ENCODE measurements at places on chromosomes 1 and 21. TPM values are rescaled to one million over a fixed set of nuclear protein-coding genes. Genes with fewer than 3 reads are reported as not detected.
A peak's percentile ranks its signal among the peaks of the same experiment; 100 is the strongest.

Gene PGLYRP3
- total RNA-seq, result not detected

Gene DIO1
- total RNA-seq, result not detected

Gene PMF1
- total RNA-seq, result 71.6 TPM

Gene CELA2A
- total RNA-seq, result not detected

Gene S100A2
- total RNA-seq, result 79.0 TPM

Gene CD5L
- not detected for total RNA-seq

Gene WNT3A
- total RNA-seq, result not detected

Gene PTPN7
- not detected for total RNA-seq

Gene MATN1
- not detected for total RNA-seq

Gene ZYG11A
- total RNA-seq, result 0.47 TPM

Gene CATSPERE
- total RNA-seq, result not detected

Gene ITLN1
- total RNA-seq, result not detected

Gene IGSF21
- not detected for total RNA-seq

Gene DLGAP3
- total RNA-seq, result 0.05 TPM

- peak; percentile 9 for DNase-seq
Measured at GRCh38 chr1:212518188-212519054, 85.7 kb downstream of the NENF start.

GRCh38 chr1:115706587-115707425, 61.7 kb downstream of the CASQ2 start:
- DNase-seq, result peak; percentile 38

- no peak for DNase-seq
Measured at GRCh38 chr1:66788231-66788939, 12.7 kb downstream of the INSL5 start.

GRCh38 chr1:15005116-15005515, 148.4 kb upstream of the TMEM51 start:
- DNase-seq, result no peak

- DNase-seq, result no peak
Measured at GRCh38 chr1:201911826-201912571, 23.3 kb downstream of the SHISA4 start.

- DNase-seq, result peak; percentile 87
Measured at GRCh38 chr1:84836145-84836544, 56.9 kb downstream of the LPAR3 start.

DNA sequence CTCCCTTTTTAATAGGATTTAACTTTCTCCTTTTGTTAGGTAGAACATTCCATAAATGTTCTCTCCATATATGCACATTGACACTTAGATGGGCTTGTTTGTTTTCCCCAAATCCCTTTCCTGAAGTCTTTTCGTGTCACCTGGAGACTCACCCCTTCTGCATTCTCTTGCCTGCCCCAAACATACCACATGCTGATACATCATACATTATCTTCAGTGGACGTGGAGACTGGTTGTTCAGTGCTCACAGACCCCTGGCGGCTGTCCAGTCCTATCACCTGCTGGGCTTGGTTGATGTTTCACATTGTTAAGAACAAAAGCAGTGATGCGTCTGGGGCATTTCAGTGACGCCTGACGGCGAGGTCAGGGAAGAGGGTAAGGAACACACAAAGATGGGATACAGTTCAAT, 22.2 kb downstream of the FMOD start:
- DNase-seq, result no peak

GRCh38 chr1:61504305-61504704, 220.6 kb downstream of the TM2D1 start:
- no peak for DNase-seq

- DNase-seq, result peak; percentile 56
Measured at GRCh38 chr1:21647431-21648351, 21.5 kb downstream of the RAP1GAP start.

- no peak for DNase-seq
Measured at GRCh38 chr21:25300632-25301031, 306.6 kb downstream of the MRPL39 start.

- DNase-seq, result no peak
Measured at GRCh38 chr1:77375990-77376389, 94.2 kb downstream of the AK5 start.

- DNase-seq, result peak; percentile 32
Measured at GRCh38 chr1:168752171-168752832, 23.3 kb upstream of the DPT start.

GRCh38 chr21:46634966-46635323, 529 bp upstream of the PRMT2 start:
- peak; percentile 81 for DNase-seq

DNA sequence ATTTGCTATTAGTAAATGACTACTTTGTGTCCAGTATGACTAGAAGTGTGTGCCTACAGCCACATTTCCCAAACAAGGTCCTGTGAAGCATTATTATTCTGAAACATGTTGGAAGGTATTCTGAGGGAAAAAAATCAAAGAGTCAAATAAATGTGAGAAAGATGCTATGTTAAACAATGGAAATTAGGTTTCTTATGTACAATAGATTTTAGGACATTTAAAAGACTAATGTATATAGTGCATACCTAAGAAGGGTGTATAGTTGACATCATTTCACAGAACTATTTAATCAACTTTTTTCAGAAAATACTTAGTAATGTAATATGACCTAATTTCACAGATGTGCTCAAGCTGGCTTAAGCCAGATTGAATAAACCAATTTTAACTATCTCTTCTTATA, 582.5 kb downstream of the USP25 start:
- no peak for DNase-seq

DNA sequence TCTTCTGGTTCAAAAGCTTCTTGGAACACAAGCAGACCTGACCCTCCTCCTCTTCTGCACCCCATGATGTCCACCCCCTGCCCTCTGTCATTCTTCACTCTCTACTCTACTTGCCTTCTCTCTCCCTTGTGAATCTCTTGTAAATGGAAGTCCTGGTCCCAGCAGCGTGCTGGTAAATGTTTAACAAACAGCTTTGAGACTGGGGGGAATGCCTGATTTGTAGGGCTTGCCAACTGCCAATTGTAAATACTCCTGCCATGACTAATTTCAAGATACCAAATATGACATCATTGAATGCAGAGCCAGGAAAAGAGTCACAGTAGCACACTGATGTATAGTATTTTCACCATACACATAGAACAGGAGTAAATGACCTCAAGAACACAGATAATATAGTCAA, 40.9 kb upstream of the LRRN2 start:
- DNase-seq, result peak; percentile 41

DNA sequence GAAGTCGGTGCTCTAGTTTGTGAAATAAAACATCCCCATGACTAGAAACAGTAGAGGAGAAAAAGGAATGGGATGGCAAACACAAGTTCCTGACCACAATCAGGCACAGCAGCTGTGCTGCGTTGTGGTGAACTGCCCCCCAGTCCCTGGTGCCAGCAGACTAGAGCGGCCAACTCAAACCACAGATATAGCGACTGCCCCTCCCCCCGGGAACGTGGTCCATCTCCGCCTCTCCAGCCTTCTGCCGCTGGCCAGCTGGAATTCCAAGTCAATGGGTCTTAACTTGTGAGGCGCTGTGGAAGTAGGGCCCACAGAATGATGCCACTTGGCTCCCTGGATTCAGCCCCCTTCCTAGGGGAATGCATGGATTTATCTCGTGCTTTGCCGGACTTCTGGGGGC, 41.6 kb upstream of the ZNF678 start:
- DNase-seq, result no peak

GRCh38 chr1:46285730-46286477, 17.5 kb downstream of the LRRC41 start:
- no peak for DNase-seq

- no peak for DNase-seq
Measured at GRCh38 chr1:167601442-167602383, 28.3 kb upstream of the RCSD1 start.

GRCh38 chr1:11125931-11126330, 26.3 kb upstream of the EXOSC10 start:
- DNase-seq, result no peak

DNA sequence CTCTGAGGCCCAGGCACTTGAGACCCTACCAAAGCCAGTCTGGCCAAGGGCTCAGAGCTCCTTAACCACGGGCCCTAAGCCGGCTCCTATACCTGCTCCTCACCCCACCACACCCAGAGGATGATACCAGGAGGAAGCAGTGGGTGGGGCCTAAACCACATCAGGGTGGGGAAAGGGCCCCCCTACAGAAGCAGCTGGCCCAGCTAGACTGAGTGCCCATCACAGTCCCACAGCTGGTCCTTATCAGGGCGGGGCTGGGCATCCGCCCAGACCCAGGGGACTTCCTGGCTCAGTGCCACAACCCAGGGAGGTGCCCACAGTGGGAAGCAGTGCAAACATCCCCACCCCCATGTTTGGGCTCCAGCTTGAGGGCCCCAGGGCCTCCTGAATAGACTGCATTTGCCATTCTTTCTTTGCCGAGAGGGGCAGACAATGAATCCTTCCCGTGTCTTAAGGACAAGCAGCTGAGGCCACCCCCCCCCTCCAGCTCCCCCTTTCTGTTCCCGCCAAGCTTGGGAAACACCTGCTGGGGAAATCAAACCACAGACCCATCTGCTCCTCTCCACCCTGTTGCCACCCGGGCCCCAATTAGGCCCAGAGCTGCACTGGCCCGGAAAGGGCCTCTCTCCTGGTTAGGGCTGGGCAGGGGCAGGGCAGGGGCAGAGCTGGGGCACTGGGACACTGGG, 6.2 kb downstream of the E2F2 start:
- DNase-seq, result no peak

DNA sequence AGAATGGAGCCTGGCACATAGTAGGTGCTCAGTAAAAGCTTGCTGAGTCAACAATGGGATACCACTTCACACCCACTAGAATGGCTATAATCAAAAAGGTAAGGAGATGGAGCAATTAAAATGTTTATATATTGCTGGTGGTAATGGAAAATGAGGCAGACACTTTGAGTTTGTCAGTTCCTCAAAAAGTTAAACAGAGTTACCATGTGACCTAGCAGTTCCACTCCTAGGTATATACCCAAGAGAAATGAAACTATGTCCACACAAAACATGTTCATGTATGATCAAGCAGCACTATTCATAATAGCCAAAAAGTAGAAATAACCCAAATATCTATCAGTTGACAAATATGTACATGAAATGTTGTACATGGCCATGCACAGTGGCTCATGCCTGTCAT, 74.8 kb upstream of the ECE1 start:
- DNase-seq, result no peak

DNA sequence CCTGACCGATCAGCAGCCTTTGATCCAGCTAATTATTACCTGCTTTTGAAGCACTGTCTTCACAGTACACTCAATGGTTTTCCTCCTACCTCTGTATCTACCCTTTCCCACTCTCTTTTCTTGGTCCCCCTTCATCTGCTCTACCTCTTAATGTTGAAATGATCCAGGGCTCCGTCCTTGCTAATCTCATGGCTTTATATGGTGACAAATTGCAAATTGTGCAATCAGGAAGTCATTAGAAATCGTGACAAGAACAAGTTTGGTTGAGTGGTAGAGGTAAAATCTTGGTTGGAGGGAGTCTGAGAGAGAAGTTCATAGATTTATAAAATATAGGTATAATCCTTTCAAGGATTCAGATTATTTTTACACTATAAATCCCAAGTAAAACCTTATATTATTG, 9.6 kb upstream of the CYB5R1 start:
- DNase-seq, result no peak

DNA sequence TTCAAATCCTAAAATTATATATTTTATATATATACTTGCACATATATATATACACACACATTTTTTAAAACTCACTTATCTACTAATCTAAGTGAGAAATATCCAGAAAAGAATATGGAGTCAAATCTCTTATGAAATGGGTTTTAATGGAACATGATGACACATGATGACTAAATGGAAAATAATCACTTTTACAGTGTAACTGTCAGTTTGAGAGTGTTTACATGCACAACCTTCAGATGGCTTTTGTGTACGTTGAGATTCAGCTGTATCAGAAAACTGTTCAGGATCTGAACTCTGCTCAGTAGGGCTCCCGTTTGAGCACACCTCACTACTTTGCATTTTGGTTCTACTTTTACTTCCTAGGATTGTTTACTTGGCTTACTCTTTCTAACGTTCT, 189.8 kb downstream of the DNAH14 start:
- DNase-seq, result no peak

DNA sequence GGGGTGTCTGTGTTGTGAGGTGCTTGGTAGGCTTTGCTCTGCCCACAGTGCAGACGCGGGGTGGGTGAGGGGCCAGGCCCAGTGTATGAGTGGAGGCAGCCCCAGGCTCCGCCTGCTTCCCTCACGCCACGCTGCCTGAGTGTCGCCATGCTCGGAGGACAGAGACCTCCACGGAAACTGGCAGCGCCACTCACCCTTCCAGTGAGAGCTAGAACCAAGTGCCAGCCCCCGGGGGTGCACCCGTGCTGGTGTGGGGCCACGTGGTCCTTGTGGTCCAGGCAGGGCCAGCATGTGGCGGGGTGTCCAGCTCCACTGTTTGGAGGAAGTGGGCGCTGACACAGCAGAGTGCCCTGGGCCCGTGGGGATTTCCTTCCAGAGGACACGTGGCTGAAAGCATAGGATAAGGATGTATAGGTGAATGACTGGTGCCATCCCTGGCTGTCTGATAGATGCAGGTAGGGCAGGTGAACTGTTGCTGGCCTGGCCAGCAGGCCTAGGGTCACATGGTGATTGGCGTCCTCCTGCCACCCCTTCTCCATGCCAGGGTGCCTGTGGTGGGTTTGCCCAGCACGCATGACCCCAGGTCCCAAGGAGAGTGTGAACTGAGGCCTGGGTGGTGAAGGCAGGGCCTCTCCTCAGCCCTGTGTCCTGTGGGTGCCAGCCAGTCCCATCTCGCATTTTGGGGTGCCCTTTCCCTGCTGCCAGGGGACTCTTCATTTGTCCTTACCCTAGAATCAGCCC, 3.8 kb downstream of the LRRC3 start:
- no peak for DNase-seq

DNA sequence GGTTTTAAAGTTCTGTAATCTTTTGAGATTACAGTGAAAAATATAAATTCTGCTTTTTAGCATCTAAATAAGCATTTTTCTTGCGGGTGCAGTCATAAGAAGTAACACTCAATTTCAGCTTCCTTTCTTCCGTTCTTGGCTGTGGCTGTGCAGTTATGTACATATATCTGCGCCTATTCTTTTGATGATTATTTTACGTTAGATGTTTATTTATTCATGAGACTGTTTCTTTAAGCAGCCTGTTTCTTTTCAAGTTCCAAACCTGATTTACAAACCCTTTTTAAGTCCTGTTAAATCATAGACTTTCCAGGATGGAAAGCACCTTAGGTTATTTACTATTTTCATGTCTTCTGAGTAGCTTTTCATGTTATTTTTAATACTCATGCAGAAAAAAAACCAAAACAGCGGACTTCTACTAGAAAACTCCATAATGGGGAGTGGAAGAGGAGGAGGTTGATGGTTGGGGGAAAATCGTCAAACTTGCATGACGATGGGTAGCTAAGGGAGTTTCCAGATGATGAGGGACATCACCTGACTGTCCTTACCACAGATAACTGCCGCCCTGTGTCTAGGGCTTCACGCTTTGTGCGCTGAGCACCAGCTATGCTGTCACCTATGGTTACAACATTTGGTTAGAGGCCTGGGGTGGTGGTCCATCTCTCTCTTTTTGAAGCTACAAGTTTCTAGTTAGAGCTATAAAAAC, 2.6 kb downstream of the PRDM2 start:
- DNase-seq, result no peak

- no peak for DNase-seq
Measured at GRCh38 chr1:17904290-17904689, 149.2 kb downstream of the ACTL8 start.
